ENCODE measurements at places on chromosomes 11 and 22.

DNA sequence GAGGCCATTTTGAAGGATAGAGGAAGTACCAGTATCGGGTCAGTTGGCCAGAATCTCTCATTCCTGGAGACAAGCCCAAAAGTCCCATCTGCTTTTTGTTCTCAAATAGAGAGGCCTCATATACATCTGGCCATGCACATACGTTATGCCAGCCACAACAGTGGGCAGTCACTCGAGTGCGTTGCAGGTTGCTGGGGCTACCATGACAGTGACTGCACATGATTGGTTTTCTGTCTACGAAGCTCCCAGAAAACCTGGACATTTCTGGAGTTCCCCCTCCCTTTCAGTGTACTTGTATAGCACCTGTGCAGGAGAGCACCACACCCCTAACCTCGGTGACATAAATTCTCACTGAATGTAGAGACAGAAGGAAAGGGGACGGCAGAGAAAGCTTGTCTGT is 62.1 kb downstream of the C22orf31 start:
- no peak for DNase-seq

- DNase-seq: no peak
Observed at GRCh38 chr11:17542249-17542648, 2.0 kb downstream of the USH1C start.

DNA sequence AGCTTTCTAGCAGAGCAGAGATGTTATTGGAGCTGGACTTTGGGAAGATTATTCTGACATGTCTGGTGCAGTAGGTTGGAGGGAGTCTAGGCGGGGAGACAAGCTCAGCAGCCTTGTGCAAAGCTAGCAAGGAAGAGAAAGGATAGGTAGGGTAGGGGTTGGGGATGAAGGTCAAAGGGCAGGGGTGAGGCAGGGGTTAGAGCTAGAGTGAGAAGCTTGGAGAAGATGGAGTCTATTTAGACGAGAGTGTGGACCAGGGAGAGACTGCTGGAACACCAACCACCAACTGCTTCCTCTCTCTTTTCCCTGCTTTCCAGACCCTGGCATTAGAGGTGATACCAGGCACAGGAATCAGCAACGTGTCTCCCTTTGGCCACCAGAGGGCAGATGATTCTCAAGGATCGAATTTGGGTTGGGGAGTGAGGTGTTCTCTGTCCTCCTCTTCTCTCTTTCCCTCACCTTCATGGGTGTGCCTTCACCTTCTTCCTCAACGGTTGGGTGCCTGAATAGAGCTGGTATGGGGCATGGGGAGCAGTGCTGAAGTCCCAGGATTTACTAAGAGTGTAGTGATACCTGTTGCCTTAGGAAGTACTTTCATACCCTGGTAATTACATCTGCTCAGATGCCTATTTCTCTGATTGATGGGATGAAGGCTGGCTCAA is 1.8 kb upstream of the MARK2 start:
- peak; percentile 84 for DNase-seq

- no peak for DNase-seq
Observed at GRCh38 chr11:117685566-117685965, 111.5 kb downstream of the DSCAML1 start.

- no peak for DNase-seq
Observed at GRCh38 chr11:11105361-11105760, 247.5 kb upstream of the ZBED5 start.

DNA sequence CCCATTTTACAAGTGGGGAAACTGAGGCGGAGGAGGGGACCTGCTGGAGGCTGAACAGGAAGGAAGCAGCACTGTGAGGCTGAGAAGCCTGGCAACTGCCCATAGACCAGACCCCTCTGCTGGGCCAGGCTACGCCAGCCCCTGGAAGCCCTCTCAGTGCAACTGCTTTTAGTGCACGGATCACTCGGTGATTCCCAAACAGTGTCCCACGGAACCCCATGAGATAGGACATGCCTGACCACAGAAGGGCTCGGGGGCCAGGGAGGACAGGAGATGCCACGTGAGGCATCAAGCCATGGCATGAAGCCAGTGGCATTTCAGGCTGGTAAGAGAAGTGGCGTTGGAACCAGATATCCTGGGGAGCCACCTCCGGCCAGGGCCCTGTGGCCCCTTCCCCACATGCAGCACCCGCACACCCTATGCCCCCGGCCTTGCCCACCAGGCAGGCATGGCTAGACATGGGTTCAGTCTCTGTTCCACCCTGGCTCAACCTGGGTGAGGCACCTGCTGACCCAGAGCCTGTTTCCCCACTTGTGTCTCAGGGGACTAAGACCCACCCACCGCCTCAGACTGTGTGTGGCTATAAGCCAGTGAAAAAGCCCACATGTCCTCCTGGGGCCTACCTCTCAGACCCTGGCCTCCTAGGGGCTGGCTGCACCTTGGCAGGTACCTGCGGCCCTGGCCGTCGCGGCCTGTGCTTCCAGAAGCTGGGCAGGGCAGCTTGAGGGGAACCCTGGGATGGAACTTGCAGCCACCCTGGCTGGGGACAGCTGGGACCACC is 84.1 kb downstream of the WNT7B start:
- no peak for DNase-seq

- DNase-seq: no peak
Observed at GRCh38 chr11:2256951-2257700, 13.3 kb downstream of the ASCL2 start.

DNA sequence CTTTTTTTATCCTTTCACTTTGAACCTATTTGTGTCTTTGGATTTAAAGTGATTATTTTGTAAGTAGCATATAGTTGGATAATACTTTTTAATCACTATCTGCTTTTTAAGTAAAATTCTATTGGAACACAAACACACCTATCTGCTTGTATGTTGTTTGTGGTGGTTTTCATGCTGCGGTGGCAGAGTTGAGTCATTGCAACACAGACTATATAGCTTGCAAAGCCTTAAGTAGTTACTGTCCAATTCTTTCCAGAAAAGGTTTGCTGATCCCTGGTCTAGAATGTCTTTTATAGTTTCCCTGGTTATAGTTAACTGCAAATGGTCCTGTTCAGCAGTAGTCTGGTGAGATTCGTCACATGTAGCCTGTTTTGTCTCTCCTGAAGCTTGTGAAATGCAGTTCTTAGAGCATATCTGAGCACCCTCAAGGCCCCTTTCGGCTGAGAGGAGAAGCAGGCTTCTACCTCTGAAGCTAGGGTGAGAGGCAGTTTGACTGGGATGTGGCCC is 21.5 kb downstream of the SHANK3 start:
- DNase-seq: peak; percentile 20

Measured in activated CD4-positive, alpha-beta T cell treated with anti-CD3 and anti-CD28 coated beads, Interleukin-10, Interleukin-2, amounts not matched to agents 100 ng/mL and 50 ng/mL, durations not matched to agents 16 hours and 8 hours (primary cell).